ENCODE measurements at places on chromosomes 13 and 19. TPM values are rescaled to one million over a fixed set of nuclear protein-coding genes. Genes with fewer than 3 reads are reported as not detected.

DNA sequence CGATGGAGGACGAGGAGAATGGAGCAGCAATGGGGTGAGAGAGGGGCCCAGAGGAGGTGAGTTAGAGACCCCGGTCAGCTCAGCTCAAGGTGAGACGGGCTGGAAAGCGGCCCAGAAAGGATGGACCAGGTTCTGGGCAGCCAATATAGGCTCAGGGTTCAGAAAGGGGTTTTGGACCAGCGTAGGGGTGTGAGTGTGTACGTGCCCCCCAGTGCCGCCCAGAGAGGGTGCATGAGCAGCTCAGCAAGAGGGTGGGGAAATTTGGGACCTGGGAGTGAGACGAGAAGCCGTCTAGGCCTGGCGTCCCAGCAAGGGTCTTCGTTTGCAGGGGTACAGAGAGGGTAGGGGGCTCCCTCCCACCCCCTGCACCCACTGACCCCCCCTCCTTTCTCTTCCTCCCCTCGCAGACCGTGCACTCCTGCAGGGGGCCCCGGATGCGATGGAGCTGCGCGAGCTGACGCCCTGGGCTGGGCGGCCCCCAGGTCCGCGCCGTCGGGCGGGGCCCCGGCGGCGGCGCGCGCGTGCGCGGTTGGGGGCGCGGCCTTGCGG lies 12.1 kb downstream of the FUT6 start:
- H3K27ac ChIP-seq, result peak overlapping the region; percentile 49
- DNase-seq, result no peak
- H3K4me1 ChIP-seq, result peaks cover 33% of the 10 kb centered on the region
- no peak overlapping the region for H3K4me3 ChIP-seq
- H3K36me3 ChIP-seq, result no peaks in the 10 kb centered on the region

DNA sequence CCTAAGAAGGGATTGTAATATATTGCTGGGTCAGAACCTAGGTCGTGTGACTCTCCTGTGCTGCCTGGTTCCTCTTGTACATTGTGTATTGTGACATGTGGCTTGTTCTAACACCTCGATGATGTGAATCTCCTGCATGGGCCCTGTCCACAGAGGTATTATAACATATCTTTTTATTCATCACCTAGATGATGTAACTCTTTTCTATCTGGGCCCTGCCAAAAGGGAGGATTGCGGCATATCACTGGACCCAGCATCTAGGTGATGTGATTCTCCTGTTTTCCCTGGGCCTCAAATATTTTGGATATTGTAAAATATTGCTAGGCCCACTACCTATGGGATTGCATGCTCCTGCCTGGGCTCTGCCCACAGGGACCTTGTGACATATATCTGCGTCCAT lies 33.4 kb upstream of the ZNF254 start:
- H3K4me3 ChIP-seq, result no peak overlapping the region
- peaks cover 23% of the 10 kb centered on the region for H3K36me3 ChIP-seq
- no peaks in the 10 kb centered on the region for H3K4me1 ChIP-seq
- H3K27me3 ChIP-seq, result no peaks in the 10 kb centered on the region
- H3K27ac ChIP-seq, result no peak overlapping the region

ZNF112 gene
- total RNA-seq, result 8.6 TPM

DNA sequence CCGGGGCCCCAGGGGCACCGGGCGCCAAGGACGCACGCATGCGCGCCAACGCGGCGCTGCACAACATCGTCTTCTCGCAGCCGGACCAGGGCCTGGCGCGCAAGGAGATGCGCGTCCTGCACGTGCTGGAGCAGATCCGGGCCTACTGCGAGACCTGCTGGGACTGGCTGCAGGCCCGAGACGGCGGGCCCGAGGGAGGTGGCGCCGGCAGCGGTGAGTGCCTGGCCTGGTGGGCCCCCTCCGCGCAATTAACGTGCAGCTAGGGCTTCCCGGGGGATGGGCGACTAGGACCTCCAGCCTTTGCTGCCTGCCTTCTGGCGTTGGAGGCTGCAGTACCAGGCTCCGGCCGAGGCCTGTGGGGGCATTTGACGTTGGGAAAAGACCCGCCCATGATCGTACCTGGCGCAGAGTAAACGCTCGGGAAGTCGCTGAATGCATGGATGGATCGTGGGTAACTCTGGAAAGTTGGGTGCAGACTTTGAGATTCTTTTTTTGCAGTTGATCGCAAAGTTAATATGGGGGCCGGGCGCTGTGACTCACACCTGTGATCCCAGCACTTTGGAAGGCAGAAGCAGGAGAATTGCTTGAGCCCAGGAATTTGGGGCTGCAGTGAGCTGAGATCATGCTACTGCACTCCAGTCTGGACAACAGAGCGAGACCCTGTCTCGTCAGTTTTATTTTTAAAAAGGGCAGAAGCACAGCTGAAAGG lies 7.3 kb downstream of the APC2 start:
- no peaks in the 10 kb centered on the region for H3K36me3 ChIP-seq
- no peak for DNase-seq
- peaks cover 41% of the 10 kb centered on the region for H3K27me3 ChIP-seq
- H3K4me1 ChIP-seq, result peaks cover 43% of the 10 kb centered on the region

LILRB4 gene
- total RNA-seq, result 1.0 TPM

DNA sequence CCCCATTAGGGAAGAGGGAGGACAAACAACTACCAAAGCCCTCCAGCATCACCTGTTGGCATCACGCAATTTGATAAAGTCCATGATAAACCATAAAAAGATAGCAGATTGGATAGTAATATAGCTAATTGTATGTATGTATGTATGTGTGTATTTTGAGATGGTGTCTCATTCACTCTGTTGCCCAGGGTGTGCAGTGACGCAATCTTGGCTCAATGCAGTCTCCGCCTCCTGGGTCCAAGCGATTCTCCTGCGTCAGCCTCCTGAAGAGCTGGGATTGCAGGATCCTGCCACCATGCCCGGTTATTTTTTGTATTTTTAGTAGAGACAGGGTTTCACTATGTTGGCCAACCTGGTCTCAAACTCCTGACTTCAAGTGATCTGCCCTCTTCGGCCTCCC lies 74.6 kb upstream of the RNF113B start:
- H3K4me1 ChIP-seq, result peaks cover 8% of the 10 kb centered on the region
- DNase-seq, result no peak
- H3K27ac ChIP-seq, result no peak overlapping the region
- H3K36me3 ChIP-seq, result no peaks in the 10 kb centered on the region
- H3K4me3 ChIP-seq, result no peak overlapping the region

UGGT2 gene
- total RNA-seq, result 49.8 TPM

DNA sequence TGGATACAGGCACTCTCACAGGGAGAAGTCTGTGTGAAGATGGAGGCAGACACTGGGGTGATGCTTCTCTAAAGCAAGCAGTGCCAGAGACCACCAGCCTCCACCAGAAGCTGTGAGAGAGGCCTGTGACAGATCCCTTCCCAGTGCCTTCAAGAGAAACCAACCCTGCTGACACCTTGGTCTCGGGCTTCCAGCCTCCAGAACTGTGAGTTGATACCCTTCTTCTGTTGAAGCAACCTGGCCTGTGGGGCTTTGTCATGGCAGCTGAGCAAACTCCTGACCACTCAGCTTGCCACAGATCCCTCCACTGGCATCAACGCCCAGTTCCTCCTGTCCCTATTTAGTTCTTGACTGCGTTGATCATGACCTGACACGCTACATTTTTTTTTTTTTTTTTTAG lies 29.0 kb downstream of the ELAVL1 start:
- H3K27ac ChIP-seq, result no peak overlapping the region
- H3K36me3 ChIP-seq, result peaks cover 5% of the 10 kb centered on the region
- H3K4me3 ChIP-seq, result no peak overlapping the region
- no peak for DNase-seq

DNA sequence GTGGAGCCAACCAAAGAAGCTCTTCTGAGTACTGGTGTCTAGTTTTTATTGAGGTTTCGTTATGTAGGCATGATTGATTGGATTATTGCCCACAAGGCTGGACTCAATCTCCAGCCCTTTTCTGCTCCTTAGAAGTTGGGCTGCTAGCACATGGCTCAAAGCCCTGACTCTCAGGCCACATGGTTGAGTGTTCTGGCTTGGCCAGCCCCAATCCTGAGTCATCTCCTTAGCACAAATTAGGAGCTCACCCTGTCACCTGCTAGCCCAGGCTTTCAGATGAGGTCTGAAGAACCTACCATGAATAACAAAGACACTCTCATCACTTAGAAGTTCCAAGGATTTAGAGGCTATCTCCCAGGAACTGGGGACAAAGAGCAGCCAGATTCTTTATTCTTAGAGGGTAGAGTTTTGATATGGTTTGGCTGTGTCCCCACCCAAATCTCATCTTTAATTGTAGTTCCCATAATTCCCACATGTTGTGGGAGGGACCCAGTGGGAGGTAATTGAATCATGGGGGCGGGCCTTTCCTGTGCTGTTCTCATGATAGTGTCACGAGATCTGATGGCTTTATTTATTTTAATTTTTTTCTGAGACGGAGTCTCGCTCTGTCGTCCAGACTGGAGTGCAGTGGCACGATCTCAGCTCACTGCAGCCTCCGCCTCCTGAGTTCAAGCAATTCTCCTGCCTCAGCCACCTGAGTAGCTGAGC lies 11.3 kb downstream of the DPY19L3 start:
- H3K27ac ChIP-seq, result no peak overlapping the region
- no peaks in the 10 kb centered on the region for H3K4me1 ChIP-seq
- H3K4me3 ChIP-seq, result no peak overlapping the region
- DNase-seq, result no peak
- no peaks in the 10 kb centered on the region for H3K27me3 ChIP-seq

- no peak overlapping the region for H3K27ac ChIP-seq
- no peak for DNase-seq
- H3K27me3 ChIP-seq, result no peaks in the 10 kb centered on the region
- no peaks in the 10 kb centered on the region for H3K4me1 ChIP-seq
- no peak overlapping the region for H3K4me3 ChIP-seq
Measured at GRCh38 chr13:98853771-98854221, 101.3 kb upstream of the SLC15A1 start.

DNA sequence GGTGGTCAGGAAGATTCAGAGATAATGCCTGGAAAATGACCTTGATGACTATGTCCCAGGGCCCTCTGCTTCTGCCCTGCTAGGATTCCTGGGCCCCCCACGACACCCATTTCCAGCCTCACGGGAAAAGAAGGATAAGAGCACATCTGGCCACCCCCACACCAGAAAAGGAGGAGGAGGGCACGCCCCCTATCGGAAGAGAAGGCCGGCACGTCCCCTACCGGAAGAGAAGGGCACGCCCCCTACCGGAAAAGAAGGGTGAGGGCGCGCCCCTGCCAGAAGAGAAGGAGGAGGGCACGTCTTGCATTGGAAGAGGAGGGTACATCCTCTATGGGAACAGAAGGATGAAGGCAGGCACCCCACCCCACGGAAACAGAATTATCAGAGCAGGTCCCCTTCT lies 84.3 kb downstream of the IER2 start:
- no peak overlapping the region for H3K4me3 ChIP-seq
- peak; percentile 57 for DNase-seq
- peaks cover 7% of the 10 kb centered on the region for H3K4me1 ChIP-seq
- no peaks in the 10 kb centered on the region for H3K36me3 ChIP-seq
- H3K27ac ChIP-seq, result no peak overlapping the region
- no peaks in the 10 kb centered on the region for H3K27me3 ChIP-seq

DNA sequence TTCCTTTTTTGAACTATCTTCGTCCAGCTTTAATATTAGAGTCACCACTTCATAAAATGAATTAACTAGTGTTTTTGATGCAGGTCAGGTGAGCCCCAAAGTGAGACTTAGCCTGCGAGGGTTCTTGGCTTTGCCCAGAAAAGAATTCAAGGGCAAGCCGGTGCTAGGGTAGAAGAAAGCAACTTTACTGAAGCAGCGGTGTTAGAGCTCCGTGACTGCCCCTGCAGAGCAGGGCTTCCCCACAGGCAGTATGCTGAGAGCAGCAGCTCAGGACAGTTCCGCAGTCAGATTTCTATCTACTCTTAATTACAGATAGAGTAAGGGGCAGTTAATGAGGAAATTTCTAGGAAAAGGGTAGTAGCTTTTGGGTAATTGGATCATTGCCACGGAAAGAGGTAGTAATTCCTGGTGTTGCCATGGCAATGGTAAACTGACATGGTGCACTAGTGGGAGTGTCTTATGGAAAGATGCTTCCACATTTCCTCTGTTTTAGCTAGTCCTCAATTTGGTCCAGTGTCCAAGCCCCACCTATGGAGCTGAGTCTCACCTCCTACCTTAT lies 432.2 kb upstream of the ZNF507 start:
- H3K4me1 ChIP-seq, result no peaks in the 10 kb centered on the region
- no peak overlapping the region for H3K4me3 ChIP-seq
- no peaks in the 10 kb centered on the region for H3K27me3 ChIP-seq
- H3K27ac ChIP-seq, result no peak overlapping the region
- no peak for DNase-seq

Data from body of pancreas (tissue), 4 donors.